Activated T-cell treated with anti-CD3 and anti-CD28 coated beads for 24 hours (primary cell): ENCODE measurements at places on chromosomes 12 and 14.
A peak's percentile ranks its signal among the peaks of the same experiment; 100 is the strongest.

GRCh38 chr12:111635524-111635923 is 36.4 kb upstream of the ATXN2 start:
- no peak for DNase-seq

DNA sequence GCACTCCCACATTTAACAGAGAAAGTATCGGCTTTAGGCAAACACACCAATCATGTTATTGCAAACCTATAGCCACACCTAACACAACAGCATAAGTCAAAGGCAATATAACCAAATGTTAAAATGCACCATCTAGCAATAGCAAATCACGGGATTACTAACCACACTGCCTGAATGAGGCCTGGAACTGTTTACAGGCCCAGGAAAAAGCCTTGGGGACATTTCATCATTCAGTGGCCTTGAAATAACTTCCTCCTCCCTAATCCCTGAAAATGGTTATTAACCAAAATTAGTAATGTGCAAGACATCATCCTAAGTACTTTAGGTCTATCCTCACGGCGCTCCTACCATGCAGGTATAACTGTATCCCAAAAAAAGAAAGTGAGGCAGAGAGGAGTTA is 2.3 kb downstream of the GALC start:
- no peak for DNase-seq

DNA sequence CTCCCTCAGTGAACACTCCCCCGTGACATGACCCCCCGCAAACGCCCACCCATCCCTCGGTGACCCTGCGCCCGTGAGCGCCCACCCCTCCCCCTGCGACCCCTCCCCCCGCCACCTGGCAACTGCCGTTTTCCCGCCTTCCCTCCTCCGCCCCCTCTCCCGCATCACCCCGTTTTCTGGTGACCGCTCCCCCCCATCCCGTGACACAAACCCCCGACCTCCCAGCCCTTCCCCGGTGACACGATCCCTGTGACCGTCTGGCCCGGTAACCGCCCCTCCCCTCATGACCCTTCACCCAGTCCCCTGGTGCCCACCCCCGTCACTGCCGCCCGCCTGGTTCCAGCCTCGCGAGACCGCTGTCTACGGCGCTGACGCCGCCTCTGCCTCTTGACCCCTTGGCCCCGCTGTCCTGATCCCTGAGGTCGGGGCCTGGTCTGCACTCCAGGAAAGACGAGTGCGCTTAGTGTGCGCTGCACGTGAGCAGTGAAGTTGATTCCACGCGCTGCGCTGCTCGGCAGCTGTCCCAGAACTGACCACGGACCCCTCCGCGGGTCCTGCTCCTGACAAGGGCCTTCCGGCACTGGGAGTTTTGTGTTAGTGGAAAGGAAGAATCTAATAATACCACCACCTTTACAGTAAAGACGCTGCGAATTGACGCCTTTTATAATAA is 59.4 kb downstream of the DDX51 start:
- DNase-seq, result peak; percentile 35

DNA sequence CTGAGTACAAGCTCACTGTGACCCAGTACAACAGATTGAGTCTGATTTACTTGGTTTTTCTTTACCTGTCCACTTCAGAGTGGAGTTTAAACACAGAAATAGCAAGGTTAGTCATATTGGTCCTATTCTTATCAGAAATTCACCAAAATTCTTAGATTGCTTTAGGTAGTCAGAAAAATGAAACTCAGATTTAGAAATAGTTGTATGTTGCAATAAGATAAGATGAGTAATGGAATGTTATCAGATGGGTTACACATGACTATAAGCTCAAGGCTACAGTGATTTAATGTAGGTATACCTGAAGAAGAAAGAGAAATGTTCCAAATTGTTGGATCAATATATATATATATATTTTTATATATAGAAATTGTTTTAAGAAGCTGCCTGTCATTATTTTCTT is 524.1 kb downstream of the LRFN5 start:
- DNase-seq, result no peak

GRCh38 chr12:92185052-92185451 is 39.4 kb upstream of the BTG1 start:
- no peak for DNase-seq

DNA sequence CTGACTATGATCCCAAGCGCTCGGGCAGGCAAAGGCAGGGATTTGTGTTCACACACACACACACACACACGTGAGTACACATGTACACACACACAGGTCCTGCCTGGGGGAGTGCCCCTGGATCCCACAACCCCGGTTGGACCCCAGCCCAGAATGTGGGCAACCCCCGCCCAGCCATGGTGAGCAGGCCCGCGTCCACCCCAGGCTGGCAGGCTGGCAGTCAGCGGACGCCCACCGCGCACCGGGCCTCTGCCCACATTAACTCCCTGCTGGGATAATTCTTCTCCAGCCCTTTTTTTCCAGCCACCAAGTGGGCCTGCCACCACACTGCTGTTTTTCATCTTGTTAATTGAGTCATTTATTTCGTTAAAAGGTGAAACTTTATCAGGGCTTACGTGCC is 256.2 kb downstream of the BCL11B start:
- no peak for DNase-seq

DNA sequence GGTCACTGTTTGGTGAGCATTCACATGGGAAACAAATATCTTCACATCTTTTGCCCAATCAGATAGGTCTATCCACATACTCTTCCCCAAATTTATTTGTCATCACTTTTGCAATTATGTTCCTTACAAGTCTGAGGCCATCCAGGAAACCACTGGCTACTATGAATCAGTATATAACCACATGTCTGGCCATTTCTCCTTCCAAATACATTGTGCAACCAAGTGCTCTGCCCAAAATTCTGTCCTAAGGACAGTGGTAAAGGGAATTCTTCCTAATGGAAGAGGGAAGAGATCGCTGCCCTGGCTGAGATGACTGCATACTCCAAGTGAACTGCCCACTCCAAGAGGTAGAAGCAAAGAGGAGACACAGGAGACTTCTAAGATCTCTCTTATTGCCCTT is 148.9 kb upstream of the MAX start:
- no peak for DNase-seq

DNA sequence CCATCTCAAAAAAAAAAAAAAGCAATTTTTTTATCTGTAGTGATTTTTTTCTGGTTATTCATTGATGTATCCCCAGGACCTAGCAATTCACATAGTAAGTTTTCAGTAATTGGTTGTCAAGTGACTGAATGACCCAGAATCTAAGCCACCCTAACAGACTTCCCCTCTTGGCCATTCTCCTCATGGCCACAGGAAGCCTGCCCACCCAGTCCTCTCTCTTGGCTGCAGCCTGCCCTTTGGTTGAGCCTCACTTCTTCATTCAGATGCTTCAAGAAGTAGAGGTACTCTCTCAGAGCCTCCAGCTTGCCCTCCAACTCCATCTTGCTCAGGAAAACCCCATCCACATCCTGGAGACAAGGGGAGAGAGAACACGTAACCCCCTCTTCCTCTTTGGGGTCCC is 2.8 kb downstream of the KRT78 start:
- no peak for DNase-seq

DNA sequence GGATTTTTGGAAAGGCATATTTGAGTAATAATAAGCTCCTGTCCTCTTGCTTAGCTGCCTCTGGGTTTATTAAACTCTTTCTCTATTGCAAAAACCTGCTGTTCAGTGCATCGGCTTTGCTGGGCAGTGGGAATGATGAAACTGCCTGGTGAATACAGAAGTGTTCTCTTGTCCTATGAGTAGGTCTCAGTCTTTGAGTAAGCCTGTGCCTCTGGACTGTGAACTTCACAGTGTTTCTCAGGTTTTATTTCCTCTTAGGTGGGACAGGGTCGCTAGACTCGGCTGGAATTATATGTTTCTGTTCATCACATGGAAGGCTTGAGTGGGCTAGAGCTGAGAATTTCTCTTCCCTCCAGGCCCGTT is 46.4 kb downstream of the CRADD start:
- DNase-seq, result no peak

DNA sequence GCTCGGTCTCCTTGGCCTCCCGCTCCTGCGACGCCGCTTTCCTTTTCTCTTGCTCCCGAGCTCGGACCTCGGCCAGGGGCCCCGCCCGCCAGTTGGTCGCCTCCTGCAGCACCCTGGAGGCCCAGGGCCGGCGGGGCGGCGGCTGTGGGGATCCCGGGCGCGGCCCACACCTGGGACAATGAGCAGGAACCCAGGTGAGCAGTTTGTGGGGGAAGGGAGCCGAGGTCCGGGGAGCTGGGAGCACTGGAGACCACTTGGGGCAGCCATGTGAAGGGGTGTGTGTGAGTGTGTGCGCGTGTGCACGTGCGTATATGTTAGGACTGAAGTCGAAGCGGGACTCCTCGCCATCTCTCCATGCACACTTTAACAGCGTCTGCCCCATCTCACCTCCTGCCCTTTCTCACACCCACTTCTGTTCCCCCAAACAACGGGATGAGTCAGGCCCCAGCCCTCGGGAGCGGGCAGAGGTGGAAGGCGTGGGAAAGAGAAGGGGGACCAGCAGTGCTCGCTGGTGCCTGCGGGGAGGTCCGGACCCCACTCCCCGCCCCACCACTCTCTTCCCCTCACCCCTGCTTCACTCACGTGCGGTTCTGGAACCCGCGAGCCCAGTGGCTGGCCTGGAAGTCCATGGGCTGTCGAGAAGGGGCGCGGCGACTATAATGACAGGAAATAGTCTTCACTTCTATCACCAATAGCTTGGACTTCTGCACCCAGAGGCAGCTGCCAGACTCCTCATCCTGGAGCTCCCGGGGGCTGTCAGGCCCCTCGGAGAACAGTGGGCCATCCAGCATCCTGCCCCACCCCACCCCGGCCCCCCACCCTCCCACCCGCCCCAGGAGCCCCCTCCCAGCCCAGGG is 450 bp downstream of the DDN start:
- DNase-seq, result no peak

DNA sequence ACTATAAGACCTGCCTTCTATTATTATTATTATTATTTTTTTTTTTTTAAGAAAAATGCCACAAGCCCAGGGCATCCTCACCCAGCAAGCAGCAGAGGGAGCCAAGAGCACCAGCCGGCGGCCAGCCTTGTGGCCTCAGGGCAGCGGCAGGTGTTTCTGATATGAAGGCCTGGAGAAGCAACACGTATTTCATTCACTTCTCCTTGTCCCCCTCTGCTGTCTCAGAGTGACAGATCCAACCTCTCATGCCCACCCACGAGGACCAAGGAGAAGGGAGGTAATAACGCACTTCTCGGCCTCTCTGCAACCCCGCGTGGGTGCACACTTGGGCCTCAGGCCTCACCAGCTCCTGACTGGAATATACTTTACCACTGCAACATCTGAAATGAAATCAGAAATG is 25.4 kb downstream of the CDC42BPB start:
- no peak for DNase-seq

DNA sequence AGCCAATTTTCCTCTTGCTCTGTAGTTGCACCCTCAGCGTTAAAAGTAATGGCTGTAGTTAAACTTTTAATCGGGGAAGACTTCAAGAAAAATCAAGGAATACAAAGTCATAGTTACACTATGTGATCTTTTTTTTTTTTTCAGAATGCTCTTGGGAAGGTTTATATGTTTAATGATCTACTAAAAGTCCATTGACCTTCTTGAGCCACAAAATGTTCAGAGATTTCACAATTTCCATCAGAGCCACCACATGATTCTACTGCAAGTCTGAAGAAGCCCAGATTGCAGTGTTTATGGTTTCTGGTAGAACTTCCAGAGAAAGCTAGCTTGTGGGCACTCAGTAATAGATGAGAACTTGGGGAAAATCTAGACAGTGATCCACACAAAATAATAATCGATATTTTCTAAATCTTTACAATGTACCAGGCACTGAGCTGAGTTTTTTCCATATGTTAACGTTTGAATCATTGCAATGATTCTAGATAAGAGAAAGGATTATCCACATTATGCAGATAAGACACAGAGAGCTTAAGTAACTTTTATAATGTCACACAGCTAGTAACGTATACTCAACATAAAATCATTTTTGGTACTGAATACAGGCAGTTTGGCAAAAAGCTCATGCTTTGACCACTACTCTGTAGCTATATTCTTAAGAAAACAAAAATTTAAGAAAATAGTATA is 38.3 kb downstream of the GYS2 start:
- DNase-seq, result no peak

DNA sequence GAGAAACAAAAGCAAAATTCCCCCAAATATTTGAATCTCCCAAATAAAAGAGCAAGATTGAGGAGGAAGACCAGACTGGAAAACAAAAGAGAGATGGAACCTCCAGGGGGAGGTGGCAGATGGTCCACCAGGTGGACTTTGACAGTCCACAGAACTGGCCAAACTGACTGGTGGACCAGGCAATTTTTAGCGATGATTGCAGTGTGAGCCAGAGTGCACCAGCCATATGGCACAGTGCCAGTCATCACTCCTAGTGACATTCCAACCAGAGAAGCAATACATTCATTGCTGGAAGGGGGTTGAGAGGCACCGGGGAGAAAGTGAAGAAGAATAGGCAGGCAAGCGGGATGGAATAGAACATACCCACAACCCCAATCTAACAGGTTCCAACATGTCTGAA is 182.9 kb downstream of the EXOC5 start:
- DNase-seq, result no peak

GRCh38 chr12:41724216-41724615 is 420.5 kb downstream of the GXYLT1 start:
- no peak for DNase-seq

DNA sequence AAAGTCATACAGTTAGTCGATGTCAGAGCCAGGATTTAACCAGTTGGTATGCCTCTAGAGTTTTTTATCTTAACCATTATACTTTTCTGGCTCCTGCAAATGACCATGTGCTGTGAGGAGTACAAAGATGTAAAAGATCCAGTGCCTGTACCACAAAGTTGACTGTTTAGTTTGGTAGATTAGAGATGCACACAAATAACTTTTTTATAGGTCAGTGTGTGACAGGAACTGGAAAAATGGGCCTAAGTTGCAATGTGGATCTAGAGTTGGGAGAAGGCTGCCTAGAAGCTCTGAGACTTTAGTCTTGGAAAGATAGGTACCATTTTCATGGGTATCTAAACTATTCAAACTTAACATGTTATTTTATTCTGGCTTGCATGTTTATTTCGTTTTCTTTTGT is 32.8 kb upstream of the PPM1H start:
- no peak for DNase-seq

- DNase-seq, result no peak
Measured at GRCh38 chr12:99976762-99977161, 8.0 kb downstream of the ANKS1B start.

- no peak for DNase-seq
Measured at GRCh38 chr12:84507956-84508850, 404.4 kb downstream of the SLC6A15 start.

GRCh38 chr14:38420048-38420447 is 164.2 kb upstream of the CLEC14A start:
- no peak for DNase-seq

DNA sequence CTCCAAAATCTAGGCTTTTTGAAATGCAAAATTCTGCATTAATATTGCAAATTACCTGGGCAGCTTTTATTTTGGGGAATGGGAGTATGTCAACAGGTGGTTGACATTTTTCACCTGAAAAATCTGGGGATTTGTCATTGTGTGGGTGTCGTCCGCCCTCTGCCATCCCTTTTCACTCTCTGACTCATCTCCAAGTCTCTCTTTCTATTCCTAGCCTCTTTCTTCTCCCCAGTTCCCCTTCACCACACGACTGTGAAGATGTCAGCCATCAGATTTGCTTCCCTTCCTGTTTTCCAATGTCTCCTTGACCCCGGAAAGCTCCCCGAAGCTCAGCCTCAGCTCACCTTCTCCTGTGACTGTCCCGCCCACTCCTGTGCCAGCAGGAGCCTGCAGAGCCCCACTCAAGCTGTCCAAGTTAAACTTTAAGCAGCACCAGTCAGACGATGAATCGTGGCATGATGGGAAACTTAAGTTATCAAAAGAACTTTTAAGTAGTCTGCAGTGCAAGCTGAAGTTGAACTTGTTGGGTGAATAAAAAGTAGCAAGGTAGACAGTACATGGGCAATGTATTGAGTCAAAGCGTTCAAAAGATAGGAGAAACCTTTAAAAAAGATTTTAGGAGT is 590.2 kb downstream of the VRK1 start:
- DNase-seq, result no peak

GRCh38 chr12:81203671-81204204 is 125.9 kb downstream of the ACSS3 start:
- no peak for DNase-seq
